Fibroblast of lung (primary cell): ENCODE measurements at places on chromosomes 7 and 10. TPM values are rescaled to one million over a fixed set of nuclear protein-coding genes. Genes with fewer than 3 reads are reported as not detected.
A peak's percentile ranks its signal among the peaks of the same experiment; 100 is the strongest.

- H3K36me3 ChIP-seq, result no peaks in the 10 kb centered on the region
- no peaks in the 10 kb centered on the region for H3K27me3 ChIP-seq
- peak; percentile 81 for DNase-seq
These were observed 110.8 kb downstream of the JAZF1 start for GRCh38 chr7:28069807-28070206.

Gene ADARB2
- total RNA-seq, result not detected in 2 replicates

- no peaks in the 10 kb centered on the region for H3K27me3 ChIP-seq
- peak overlapping the region; percentile 77 for H3K27ac ChIP-seq
- H3K4me3 ChIP-seq, result peak overlapping the region; percentile 41
- H3K4me1 ChIP-seq, result peaks cover 30% of the 10 kb centered on the region
- peak; percentile 98 for DNase-seq
- no peaks in the 10 kb centered on the region for H3K36me3 ChIP-seq
These were observed 131.4 kb downstream of the PRPF18 start for GRCh38 chr10:13717936-13718772.

DNA sequence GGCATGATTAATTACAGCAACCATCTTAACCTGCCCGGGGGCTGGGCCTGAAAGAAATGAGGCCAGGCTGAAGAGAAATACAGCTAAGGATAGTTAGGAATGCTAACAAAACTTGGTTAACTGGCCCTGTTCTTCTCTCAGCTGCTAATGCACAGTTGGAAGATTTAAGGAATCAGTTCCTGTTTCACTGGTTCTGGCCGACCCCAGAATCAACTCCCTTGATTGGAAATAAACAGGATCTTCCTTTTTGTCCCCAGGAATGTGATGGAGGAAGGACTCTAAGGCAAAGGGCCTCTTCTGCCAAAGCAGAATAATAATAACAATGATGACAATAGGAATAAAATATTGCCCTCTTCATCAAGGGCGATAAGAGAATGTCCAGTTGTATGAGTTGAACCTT is 3.5 kb upstream of the LRMDA start:
- H3K36me3 ChIP-seq, result no peaks in the 10 kb centered on the region
- DNase-seq, result no peak
- H3K27me3 ChIP-seq, result peaks cover 3% of the 10 kb centered on the region
- H3K27ac ChIP-seq, result no peak overlapping the region
- no peak overlapping the region for H3K4me3 ChIP-seq
- peaks cover 5% of the 10 kb centered on the region for H3K4me1 ChIP-seq

Gene LHFPL3
- not detected in 2 replicates for total RNA-seq

GRCh38 chr7:72413886-72414285 is 1.7 kb upstream of the CALN1 start:
- H3K4me1 ChIP-seq, result no peaks in the 10 kb centered on the region
- no peak for DNase-seq
- no peaks in the 10 kb centered on the region for H3K36me3 ChIP-seq
- no peaks in the 10 kb centered on the region for H3K27me3 ChIP-seq
- no peak overlapping the region for H3K27ac ChIP-seq

DNA sequence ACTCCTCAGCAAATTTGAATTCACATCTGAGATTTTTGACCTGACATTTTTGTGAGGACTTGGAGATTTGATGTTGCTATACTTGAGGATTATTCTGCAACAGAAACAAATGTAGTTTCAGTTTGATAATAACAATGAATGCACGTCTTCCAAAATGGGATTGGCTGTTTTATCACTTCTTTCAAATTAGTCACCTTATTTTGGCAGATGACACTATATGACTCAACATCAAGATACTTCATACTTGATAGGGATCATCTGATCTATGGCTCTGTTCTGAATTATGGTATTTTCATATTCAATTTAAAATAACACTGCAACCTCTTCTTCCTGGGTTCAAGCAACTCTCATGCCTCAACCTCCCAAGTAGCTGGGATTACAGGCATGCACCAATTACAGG is 24.2 kb downstream of the ARL5B start:
- no peak overlapping the region for H3K4me3 ChIP-seq
- no peaks in the 10 kb centered on the region for H3K36me3 ChIP-seq
- H3K27me3 ChIP-seq, result no peaks in the 10 kb centered on the region
- no peak overlapping the region for H3K27ac ChIP-seq
- peak; percentile 78 for DNase-seq

DNA sequence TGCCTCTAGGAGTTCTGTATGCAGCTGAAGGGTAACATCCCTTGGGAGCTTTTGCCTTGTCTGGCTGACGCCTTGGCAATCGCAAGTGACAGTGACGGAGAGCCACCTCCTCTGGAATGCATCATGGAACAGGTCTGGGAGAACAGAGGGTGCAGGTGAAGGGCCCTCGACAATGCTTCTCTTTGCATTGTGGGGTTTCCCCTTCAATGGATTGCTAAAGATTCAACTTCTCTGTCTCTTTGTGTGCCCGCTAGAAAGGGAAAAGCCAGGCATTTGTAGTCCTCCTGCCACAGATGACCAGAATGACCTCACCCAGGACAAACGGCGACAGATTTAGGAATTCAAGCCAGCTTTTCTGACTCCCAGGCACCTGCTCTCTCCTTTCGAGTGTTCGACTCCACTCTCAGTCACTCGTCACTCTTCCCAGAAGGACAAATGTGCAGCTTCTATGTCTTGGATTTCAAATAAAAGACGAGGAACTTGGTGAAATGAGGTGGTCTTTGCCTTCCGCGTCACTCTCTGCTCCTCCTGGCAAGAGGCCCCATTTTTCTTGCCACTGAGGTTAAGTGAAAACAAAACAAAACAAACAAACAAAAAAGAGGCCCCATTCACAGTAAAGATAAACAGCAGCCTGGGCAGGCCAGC is 26.1 kb downstream of the IL2RA start:
- H3K4me1 ChIP-seq, result no peaks in the 10 kb centered on the region
- DNase-seq, result no peak
- H3K36me3 ChIP-seq, result no peaks in the 10 kb centered on the region
- H3K27me3 ChIP-seq, result no peaks in the 10 kb centered on the region
- no peak overlapping the region for H3K27ac ChIP-seq

DNA sequence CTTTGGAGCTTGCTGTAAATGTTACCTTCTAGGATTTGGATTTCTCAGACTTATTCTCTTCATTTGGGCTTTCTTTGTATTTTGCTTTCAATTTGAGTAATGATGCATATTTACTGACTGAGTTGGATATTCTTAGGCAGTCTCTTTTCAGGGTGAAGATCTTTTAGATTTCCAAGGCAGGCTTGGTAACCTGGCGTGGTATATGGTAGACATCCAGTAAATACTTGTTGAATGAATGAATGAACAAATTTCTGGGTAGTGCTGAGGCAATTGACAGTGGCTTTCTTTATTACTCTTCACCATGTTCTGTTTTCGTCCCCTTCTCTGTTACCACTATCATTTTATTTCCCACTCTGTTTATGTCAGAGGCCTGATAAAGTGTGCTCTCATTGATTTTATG is 27.1 kb downstream of the BBS9 start:
- H3K4me1 ChIP-seq, result no peaks in the 10 kb centered on the region
- DNase-seq, result peak; percentile 10
- no peaks in the 10 kb centered on the region for H3K36me3 ChIP-seq
- H3K27ac ChIP-seq, result no peak overlapping the region

Gene VPS37D
- total RNA-seq, result 6.2 and 6.8 TPM in 2 replicates

DNA sequence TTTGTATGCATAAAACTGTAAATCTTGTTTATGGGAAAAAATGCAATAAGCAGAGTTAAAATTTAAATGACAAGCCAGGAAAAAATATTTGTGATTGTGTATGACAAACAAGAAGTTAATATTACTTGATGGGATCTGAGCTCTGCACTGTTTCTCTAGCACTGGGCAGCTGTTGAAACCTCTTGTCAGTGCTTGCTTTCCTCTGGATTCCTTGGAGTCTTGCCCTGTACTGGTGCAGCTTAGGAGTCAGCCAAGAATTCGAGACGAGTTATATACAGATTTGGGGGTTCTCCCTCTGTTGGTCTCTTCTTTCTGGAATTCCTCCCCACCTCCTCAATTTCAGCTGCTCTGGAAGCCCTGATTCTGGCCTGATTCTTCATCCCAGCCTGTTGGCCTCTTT is 24.3 kb upstream of the OPN4 start:
- H3K4me1 ChIP-seq, result no peaks in the 10 kb centered on the region
- H3K27ac ChIP-seq, result no peak overlapping the region
- H3K4me3 ChIP-seq, result no peak overlapping the region
- no peaks in the 10 kb centered on the region for H3K27me3 ChIP-seq

Gene SPDYE3
- total RNA-seq, result not detected in 2 replicates

DNA sequence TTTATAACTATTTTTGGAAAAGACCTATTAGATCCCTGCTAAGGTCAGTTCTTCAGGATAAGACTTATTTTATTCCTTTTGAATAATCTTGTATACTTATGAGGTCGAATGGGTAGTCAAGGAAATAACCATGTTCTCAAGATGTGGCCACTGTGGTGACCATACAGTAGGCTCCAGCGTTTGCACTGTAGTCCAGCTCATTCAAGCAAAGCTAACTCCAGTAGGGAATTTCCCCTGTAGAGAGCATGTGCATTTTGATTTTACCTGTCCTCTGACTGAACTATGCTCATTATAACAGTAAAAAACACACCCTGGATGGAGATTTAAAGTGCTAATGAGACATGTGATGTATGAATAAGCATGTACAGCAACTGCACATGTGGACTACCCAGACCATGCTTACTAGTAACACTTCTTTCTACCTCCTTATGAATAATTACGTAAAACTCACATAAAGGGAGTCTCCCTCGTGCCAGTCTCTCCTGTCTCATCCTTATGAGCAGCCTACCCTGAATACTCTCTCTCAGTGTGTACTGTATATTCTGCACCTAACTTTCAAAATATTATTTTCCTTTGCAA is 32.4 kb upstream of the SEMA3E start:
- peaks cover 5% of the 10 kb centered on the region for H3K4me1 ChIP-seq
- H3K27ac ChIP-seq, result no peak overlapping the region
- H3K36me3 ChIP-seq, result no peaks in the 10 kb centered on the region

GRCh38 chr10:53091574-53091973 is 319.0 kb upstream of the MBL2 start:
- H3K4me3 ChIP-seq, result no peak overlapping the region
- H3K4me1 ChIP-seq, result no peaks in the 10 kb centered on the region
- no peak overlapping the region for H3K27ac ChIP-seq
- no peak for DNase-seq
- no peaks in the 10 kb centered on the region for H3K27me3 ChIP-seq

- peaks cover 10% of the 10 kb centered on the region for H3K4me1 ChIP-seq
- H3K36me3 ChIP-seq, result no peaks in the 10 kb centered on the region
- H3K27me3 ChIP-seq, result no peaks in the 10 kb centered on the region
- H3K4me3 ChIP-seq, result no peak overlapping the region
- H3K27ac ChIP-seq, result no peak overlapping the region
- no peak for DNase-seq
These were observed 12.8 kb upstream of the LAMB1 start for GRCh38 chr7:108015740-108016139.

DNA sequence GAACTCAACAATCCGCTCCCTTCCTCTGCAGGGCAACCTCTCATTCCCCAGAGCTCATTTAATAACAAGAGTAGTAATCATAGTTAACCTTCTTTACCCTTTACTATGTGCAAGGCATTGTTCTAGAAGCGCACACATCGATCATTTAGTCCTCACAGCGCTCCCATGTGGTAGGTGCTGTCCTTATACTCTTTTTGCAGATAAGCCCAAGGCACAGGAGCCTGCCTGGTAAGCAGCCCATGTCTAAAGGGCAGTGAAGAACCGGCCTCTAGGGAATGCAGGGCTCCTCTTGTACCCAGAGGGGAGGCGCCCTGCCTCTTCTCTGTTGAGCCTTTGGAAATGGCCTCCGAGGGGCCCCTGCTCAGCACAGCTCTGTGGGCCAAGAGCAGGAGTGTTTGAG is 14.3 kb downstream of the CHST3 start:
- DNase-seq, result no peak
- H3K4me3 ChIP-seq, result no peak overlapping the region
- no peak overlapping the region for H3K27ac ChIP-seq
- H3K4me1 ChIP-seq, result peaks cover 57% of the 10 kb centered on the region

DNA sequence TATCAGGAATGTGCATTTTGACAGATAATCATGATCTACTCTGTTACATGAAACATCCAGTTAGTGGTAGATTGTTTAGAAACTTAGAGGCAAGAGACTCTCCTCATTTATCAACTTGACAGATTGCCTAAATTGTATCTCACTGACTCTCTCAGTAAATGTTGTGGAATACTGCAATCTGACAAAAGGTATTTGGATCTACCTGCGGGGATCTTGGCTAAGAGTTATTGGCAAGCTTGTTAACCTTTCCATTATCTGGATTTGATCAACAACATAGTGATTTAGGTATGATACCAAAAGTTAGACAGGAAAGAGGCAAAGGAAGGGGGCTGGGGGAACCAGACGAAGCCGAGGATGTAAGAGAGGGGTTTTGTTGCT is 2.0 kb downstream of the VSTM2A start:
- peaks cover 20% of the 10 kb centered on the region for H3K27me3 ChIP-seq
- no peaks in the 10 kb centered on the region for H3K4me1 ChIP-seq
- H3K27ac ChIP-seq, result no peak overlapping the region
- no peak overlapping the region for H3K4me3 ChIP-seq
- H3K36me3 ChIP-seq, result no peaks in the 10 kb centered on the region

- no peaks in the 10 kb centered on the region for H3K36me3 ChIP-seq
- H3K27ac ChIP-seq, result no peak overlapping the region
- no peaks in the 10 kb centered on the region for H3K27me3 ChIP-seq
- H3K4me1 ChIP-seq, result no peaks in the 10 kb centered on the region
These were observed 94.4 kb downstream of the ITIH5 start for GRCh38 chr10:7572391-7572790.

Gene DYDC2
- total RNA-seq, result not detected in 2 replicates

DNA sequence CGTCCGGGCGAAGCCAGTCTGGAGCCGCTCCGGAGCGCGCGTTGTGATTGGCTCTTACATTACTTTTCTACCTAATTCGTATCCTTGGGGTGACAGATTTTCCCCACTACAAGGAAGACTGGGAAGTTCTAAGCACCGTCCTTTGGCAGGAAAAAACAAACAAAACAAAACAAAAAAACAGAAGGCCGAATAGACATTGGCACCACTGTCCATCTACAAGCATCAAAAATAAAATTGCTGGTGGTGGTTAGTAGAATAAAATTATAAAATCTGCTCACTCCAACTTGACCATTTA is 651 bp upstream of the SKAP2 start:
- DNase-seq, result no peak
- no peaks in the 10 kb centered on the region for H3K36me3 ChIP-seq
- H3K4me3 ChIP-seq, result peak overlapping the region; percentile 92

DNA sequence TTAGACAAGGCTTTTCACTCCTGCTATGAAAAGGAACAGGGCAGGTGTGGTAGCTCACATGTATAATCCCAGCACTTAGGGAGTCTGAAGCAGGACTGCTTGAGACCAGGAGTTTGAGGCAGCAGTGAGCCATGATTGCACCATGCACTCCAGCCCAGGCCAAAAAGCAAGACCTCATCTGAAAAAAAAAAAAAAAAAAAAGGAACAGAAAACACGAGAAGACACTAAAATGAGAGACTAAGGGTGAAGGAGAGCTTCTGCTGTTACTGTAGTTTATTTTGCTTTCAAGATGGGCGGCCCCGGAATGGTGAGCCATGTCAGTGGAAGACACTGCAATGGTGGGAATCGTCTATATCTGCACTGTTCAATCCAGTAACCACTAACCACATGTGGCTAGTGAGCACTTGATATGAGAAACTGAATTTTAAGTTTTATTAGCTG is 9.9 kb downstream of the PIP4K2A start:
- H3K4me1 ChIP-seq, result no peaks in the 10 kb centered on the region
- no peaks in the 10 kb centered on the region for H3K27me3 ChIP-seq
- no peak overlapping the region for H3K4me3 ChIP-seq
- H3K27ac ChIP-seq, result no peak overlapping the region

Gene SAMD8
- 39.0 and 51.5 TPM in 2 replicates for total RNA-seq
